ENCODE measurements at places on chromosomes 16 and 17.

DNA sequence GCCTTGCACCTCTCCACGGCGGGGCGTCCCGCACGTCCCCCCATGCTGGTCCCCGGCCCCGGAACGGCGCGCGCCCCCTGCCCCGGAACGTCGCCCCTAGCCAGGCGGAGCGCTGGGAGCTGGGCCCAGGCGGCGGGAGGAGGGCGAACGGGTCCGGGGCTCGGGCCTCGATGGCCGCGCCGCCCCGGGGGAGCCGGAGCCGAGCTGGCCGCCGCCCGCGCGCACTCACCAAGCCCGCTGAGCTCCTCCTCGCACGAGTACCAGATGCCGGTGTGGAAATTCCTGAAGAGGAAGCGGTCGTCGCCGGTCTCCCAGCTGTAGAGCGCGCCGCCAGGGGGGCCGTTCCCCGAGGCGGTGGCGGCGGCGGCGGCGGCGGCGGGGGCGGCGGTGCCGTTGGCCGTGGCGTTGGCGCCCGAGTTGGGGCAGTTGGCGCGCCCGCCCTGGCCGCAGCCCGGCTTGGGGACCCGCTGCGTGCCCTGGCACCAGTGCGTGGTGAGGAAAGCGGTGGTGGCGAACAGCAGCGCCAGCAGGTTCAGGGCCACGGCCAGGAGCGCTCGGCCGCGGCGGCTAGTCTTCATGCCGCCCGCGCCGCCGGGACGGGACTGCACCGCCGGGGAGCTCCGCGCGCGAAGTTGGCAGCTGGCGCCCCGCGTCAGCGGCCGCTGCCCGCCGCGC is 530 bp downstream of the GSG1L start:
- DNase-seq: peak; percentile 13

- no peak for DNase-seq
Observed at GRCh38 chr17:9893411-9894012, 11.6 kb downstream of the RCVRN start.

GRCh38 chr17:7445619-7445968 is 733 bp downstream of the CHRNB1 start:
- DNase-seq: peak; percentile 41

- no peak for DNase-seq
Observed at GRCh38 chr17:64240261-64240740, 22.8 kb downstream of the TEX2 start.

DNA sequence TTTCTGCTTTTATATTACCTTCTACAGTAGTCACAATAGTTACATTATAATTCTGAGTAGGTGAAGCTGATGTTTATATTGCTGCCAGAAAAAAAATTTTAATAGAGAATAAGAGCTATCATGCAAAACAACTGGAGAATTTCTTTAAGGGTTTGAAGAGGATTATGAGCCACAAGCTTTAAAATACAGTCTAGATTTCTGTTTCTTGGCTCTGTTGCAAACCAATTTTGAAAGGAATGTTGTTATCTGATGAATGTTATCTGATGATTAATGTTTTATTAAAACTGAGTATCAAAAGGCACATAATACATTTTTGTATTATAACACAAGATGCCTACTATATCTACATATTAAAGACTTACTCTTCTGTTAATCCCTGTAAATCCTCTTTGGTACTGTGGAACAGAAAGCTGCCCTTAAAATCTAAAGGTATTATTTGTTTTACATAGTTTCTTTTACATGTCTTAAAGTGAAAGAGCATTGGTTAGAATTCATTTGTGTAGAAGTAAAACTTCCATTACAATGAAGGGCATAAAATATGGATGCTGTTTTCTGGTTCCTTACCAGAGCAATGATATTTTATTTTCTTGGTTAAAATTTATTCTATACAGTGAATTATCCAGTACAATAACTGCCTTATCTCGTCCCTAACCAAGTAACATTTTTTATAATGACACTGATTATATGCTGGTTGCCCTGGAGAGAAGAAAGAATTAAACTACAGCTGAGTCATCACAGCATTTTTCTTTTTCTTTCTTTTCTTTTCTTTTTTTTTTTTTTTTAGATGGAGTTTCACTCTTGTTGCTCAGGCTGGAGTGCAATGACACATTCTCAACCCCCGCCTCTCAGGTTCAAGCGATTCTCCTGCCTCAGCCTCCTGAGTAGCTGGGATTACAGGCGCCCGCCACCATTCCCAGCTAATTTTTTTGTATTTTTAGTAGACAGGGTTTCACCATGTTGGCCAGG is 205.7 kb downstream of the TANC2 start:
- no peak for DNase-seq
